NCI-H1930 (cell line): ENCODE measurements at places on chromosomes 16 and 17.

DNA sequence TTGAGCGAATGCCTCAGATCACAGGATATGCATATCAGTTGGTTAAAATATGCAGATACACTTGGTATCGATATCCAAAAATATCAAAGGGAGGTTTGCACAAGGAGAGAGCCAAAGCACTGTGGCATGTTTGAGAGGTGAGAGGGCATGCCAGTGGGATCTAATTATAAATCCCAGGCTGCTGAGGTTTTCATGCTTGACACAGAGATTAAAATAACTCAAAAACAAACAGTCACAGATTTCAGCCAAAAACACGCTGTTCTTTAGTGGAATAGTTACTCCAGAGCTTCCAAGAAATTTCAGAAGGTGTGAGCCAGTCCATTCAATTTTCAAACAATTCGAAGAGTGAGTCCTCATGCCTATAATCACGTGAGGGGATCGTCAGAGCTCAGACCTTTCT lies 477.9 kb downstream of the SOX9 start:
- no peak for DNase-seq

DNA sequence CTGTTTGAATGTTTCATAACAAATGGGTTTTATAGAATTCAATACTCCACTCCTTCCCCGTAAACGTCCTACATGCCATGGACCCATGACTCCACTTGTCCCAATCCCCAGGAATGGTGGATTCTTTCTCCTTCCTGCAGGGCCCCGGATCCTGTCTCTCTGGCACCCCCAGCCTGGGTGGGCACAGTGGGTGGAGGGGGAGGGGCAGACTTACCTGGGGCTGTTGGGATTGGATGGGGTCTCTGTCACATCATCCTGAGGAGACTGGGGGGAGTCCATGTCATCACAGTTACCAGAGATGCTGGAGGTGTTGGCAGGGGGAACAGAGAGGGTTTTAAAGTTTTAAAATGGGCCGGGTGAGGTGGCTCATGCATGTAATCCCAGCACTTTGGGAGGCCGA lies 13.2 kb downstream of the TRPV3 start:
- no peak for DNase-seq

DNA sequence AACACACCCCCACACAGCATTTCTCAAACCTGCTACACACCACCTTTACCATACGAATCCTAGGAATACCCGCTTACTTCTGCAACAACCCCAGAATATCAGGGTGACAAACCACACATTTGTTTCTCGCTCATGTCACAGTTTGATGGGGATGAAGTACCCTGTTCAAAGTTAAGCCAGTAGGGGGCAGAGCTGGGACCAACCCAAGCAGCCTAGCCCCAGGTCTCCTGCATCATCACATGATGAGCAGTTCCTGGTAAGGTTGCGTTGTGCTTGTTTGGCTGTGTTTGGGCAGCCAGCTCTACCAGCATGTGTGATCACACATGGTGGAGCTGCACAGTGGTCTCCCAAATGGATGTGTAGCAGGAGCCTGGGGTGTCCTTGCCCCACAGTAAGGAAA lies 103.6 kb upstream of the C16orf82 start:
- no peak for DNase-seq

GRCh38 chr16:72221630-72222024 lies 49.7 kb upstream of the PMFBP1 start:
- no peak for DNase-seq

- DNase-seq = no peak
Observed at GRCh38 chr17:64306850-64307463, 43.9 kb upstream of the TEX2 start.
